ENCODE measurements at places on chromosomes 12 and 14. TPM values are rescaled to one million over a fixed set of nuclear protein-coding genes. Genes with fewer than 3 reads are reported as not detected.

- H3K27me3 ChIP-seq: no peaks in the 10 kb centered on the region
- H3K27ac ChIP-seq: no peak overlapping the region
- no peaks in the 10 kb centered on the region for H3K36me3 ChIP-seq
- H3K4me3 ChIP-seq: no peak overlapping the region
- H3K4me1 ChIP-seq: peaks cover 15% of the 10 kb centered on the region
Observed at GRCh38 chr12:123931686-123932321, 40.8 kb downstream of the CCDC92 start.

GRCh38 chr14:64234877-64235651 is 59.1 kb downstream of the ESR2 start:
- DNase-seq: peak; percentile 96
- H3K27me3 ChIP-seq: no peaks in the 10 kb centered on the region
- peak overlapping the region; percentile 98 for H3K27ac ChIP-seq
- H3K4me1 ChIP-seq: peaks cover 76% of the 10 kb centered on the region
- H3K36me3 ChIP-seq: peaks cover 20% of the 10 kb centered on the region

- no peak overlapping the region for H3K4me3 ChIP-seq
- H3K27me3 ChIP-seq: no peaks in the 10 kb centered on the region
- no peak overlapping the region for H3K27ac ChIP-seq
- DNase-seq: peak; percentile 50
- no peaks in the 10 kb centered on the region for H3K36me3 ChIP-seq
- H3K4me1 ChIP-seq: peaks cover 15% of the 10 kb centered on the region
Observed at GRCh38 chr12:8508910-8509841, 4.1 kb upstream of the CLEC4D start.

GRCh38 chr14:79018836-79019235 is 848.7 kb downstream of the NRXN3 start:
- DNase-seq: no peak
- H3K4me3 ChIP-seq: no peak overlapping the region
- H3K27me3 ChIP-seq: no peaks in the 10 kb centered on the region
- no peaks in the 10 kb centered on the region for H3K36me3 ChIP-seq
- no peaks in the 10 kb centered on the region for H3K4me1 ChIP-seq
- no peak overlapping the region for H3K27ac ChIP-seq

- no peak overlapping the region for H3K27ac ChIP-seq
- H3K36me3 ChIP-seq: no peaks in the 10 kb centered on the region
- no peak for DNase-seq
- H3K4me1 ChIP-seq: no peaks in the 10 kb centered on the region
- no peak overlapping the region for H3K4me3 ChIP-seq
- no peaks in the 10 kb centered on the region for H3K27me3 ChIP-seq
Observed at GRCh38 chr12:11965258-11965910, 105.4 kb upstream of the BCL2L14 start.

GRCh38 chr14:104087505-104087904 is 2.0 kb downstream of the ASPG start:
- no peak for DNase-seq
- no peak overlapping the region for H3K27ac ChIP-seq
- no peaks in the 10 kb centered on the region for H3K36me3 ChIP-seq
- H3K4me1 ChIP-seq: no peaks in the 10 kb centered on the region
- H3K27me3 ChIP-seq: no peaks in the 10 kb centered on the region

- H3K27ac ChIP-seq: no peak overlapping the region
- H3K4me3 ChIP-seq: no peak overlapping the region
- peaks cover 22% of the 10 kb centered on the region for H3K4me1 ChIP-seq
Observed at GRCh38 chr14:102565959-102566358, 26.5 kb upstream of the RCOR1 start.

- no peaks in the 10 kb centered on the region for H3K27me3 ChIP-seq
- H3K4me3 ChIP-seq: no peak overlapping the region
- no peak for DNase-seq
- H3K27ac ChIP-seq: no peak overlapping the region
- H3K4me1 ChIP-seq: no peaks in the 10 kb centered on the region
Observed at GRCh38 chr12:92759634-92760268, 57.0 kb downstream of the PLEKHG7 start.

- H3K27me3 ChIP-seq: no peaks in the 10 kb centered on the region
- no peak overlapping the region for H3K4me3 ChIP-seq
- DNase-seq: no peak
- H3K4me1 ChIP-seq: no peaks in the 10 kb centered on the region
- peaks cover 6% of the 10 kb centered on the region for H3K36me3 ChIP-seq
Observed at GRCh38 chr12:131795690-131796410, 32.3 kb upstream of the MMP17 start.

- no peaks in the 10 kb centered on the region for H3K27me3 ChIP-seq
- no peaks in the 10 kb centered on the region for H3K36me3 ChIP-seq
- H3K4me1 ChIP-seq: no peaks in the 10 kb centered on the region
Observed at GRCh38 chr12:92606956-92607355, 95.8 kb upstream of the PLEKHG7 start.

DNA sequence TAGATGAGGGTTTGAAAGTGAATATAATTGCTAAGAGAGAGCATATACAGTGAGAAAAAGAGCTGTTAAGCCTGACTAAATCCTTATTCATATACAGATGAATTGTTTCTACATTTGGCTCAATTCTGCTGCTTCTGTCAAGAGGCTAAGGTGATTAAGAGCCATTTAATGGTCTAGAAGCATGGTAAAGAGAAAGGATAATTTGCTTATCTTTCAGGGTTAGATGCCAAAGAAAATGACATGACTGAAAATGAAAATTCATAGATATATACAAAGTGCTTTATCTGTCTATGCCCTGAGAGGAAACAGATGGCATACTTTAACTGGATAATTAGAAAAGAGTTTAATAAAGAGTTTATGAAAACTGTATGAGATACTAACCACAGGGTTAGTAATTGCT is 834.9 kb downstream of the SLC6A15 start:
- no peaks in the 10 kb centered on the region for H3K36me3 ChIP-seq

SLC8A3 gene
- total RNA-seq: not detected

DNA sequence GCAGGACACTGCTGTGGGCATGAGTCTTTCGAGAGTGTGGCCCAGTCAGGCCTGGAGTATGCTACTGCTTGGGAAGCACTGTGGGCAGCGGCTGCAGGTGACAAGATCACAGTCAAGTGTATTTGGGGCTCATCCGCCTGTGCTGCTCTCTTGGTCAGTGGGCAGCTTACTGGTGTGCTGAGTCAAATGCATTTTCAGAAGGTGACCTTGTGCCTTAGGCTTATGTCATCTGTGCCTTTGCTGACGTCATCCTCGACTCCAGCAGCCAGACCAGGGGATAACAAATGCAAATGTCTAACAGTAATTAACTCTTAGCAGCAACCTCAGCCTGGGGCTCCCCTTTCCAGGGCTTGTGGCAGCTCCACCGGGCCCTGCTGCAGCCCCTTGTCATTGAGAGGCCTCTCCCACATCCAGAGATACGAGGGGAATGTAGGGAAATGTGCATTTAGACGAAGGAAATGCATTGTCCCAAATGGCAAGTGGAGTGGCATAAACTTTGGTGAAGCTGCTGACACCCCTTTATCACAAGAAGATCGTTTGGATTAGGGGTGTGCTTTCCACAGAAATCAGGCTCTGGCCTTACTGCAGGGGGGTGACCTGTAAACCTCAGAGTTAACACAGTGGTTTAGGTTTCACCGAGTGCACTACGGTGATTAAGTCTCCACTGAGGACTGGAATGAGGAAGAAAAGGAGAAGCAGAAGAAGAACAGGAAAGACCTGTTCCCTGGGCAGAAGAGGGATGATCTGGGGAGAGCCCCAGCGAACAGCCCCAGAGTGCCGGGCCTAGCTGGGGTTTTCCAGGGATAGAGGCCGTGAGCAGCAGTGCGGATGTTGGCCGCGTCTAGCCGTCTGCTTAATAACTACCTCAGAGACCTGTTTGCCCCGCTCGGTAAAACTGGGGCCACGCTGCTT is 39.7 kb downstream of the PSMA6 start:
- no peaks in the 10 kb centered on the region for H3K36me3 ChIP-seq
- H3K4me3 ChIP-seq: no peak overlapping the region
- H3K4me1 ChIP-seq: peaks cover 9% of the 10 kb centered on the region
- DNase-seq: no peak
- H3K27me3 ChIP-seq: no peaks in the 10 kb centered on the region

GRCh38 chr12:51160814-51161459 is 12.0 kb downstream of the TFCP2 start:
- DNase-seq: peak; percentile 39
- H3K27ac ChIP-seq: no peak overlapping the region
- no peaks in the 10 kb centered on the region for H3K27me3 ChIP-seq
- peaks cover 2% of the 10 kb centered on the region for H3K4me1 ChIP-seq
- no peaks in the 10 kb centered on the region for H3K36me3 ChIP-seq

DNA sequence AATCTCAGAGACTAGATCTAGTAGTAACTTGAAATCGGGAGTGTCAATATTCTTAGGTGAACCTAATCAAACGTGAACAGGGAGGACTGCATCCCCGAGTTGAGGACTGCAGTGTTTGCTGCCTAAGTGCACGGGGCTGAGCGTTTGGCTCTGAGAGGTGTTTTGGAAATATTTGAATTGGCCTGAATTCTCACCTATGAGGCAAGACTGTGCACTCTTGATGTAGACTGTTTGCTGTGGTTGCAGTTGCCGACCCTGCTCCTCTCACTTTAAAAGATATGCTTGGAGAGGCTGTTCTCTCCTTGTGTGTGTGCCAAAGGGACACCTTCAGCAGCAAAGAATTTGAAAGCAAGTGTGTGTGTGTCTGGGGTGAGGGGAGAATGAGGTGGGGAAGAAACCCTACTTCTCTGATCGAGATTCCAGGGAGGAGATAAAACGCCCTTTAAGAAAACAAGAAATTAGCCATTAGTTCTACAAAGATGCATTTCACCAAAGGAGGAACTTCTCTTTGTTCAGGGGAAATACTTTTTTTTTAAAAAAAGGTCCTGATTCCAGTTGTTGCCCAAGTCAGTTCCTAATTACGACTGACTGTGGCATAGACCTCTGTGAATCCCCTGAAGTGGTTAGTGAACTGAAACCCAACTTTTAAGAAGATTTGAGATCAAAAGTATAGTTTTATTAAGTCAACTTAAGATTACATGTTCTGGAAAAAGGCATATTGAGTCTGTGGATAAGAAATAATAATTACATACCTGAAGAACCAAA is 106.6 kb downstream of the DYRK2 start:
- peak overlapping the region; percentile 94 for H3K27ac ChIP-seq
- no peak overlapping the region for H3K4me3 ChIP-seq
- no peak for DNase-seq
- H3K4me1 ChIP-seq: peaks cover 73% of the 10 kb centered on the region

GRCh38 chr12:40152783-40153383 is 47.0 kb upstream of the SLC2A13 start:
- no peaks in the 10 kb centered on the region for H3K36me3 ChIP-seq
- DNase-seq: peak; percentile 78
- H3K4me1 ChIP-seq: no peaks in the 10 kb centered on the region

DNA sequence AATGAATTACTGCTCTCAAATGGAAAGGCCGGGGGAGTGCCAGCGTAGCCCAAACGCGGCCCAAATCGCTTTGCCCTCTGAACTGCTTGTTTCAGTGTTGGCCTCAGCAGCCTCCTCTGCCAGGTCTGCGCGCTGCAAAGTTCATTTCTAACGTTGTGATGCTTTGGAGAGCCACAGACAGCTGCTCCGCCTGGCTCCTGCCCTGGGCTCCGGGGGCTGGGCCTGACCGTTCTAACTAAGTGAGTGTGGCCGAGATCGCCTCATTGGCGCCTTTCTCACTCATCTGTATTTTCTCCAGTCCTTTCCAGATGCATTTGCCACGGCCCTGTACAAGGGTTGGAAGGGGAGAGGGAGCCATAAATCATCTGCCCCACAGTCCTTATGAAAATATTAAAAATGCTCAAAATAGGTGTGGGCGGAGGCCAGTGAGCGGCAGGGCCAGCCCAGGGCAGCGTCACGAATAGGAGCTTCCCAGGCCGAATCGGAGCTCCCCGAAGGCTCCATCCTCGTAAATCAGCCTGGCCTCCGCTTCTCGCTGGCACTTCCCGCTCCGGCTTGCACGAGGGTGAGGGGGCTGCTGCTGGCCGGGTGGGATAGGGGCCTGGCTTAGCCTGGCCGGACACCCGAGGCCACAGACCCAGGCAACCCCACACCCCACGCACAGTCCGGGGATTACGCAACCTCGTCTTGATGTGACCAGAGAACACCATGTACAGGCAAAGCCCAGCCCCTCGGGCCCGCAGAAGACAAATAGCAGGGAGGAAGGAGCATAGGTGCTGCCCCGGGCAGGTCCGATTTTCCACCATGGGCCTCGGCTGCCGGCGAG is 196.6 kb upstream of the DIO3 start:
- H3K27me3 ChIP-seq: no peaks in the 10 kb centered on the region
- peaks cover 34% of the 10 kb centered on the region for H3K4me1 ChIP-seq
- no peak overlapping the region for H3K27ac ChIP-seq
- DNase-seq: no peak
- no peaks in the 10 kb centered on the region for H3K36me3 ChIP-seq

SMARCD1 gene
- total RNA-seq: 124 TPM

- DNase-seq: no peak
- H3K4me3 ChIP-seq: no peak overlapping the region
- H3K4me1 ChIP-seq: no peaks in the 10 kb centered on the region
- no peak overlapping the region for H3K27ac ChIP-seq
- no peaks in the 10 kb centered on the region for H3K36me3 ChIP-seq
Observed at GRCh38 chr12:57872362-57872761, 25.8 kb upstream of the CTDSP2 start.

ACOT4 gene
- 5.4 TPM for total RNA-seq

GRCh38 chr14:99459481-99460100 is 21.1 kb downstream of the SETD3 start:
- H3K36me3 ChIP-seq: peaks cover 60% of the 10 kb centered on the region
- DNase-seq: no peak
- peaks cover 28% of the 10 kb centered on the region for H3K4me1 ChIP-seq
- no peak overlapping the region for H3K27ac ChIP-seq

DNA sequence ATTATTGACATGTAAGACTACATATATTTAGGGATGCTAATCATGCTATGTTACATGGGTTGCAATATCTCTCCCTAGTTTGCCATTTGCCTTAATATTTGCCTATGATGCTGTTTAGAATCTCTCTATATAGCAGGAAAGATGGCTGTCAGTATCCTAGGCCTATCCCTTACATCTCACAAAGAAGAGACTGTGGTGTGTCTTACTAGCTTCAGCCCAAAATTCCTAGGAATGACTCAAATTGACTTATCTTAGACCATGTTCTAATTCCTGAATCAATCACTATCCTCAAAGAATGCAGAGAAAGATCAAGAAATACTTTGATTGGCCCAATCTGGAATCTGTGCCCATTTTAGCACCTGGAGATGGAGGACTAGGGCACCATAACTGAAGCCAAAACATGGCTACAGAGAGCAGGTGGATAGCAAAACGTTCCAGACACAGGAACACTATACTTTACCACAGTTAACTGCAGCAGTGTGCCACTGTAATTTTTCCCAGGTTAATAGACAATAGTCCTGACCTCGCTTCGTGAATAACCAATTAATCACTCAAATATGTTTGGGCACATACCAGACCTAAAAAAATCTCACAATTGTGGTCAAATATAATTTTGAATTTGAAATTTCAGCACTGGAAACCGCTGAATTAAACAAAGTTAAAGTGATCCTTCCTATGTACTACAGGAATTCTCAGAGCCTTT is 32.7 kb upstream of the GLIPR1 start:
- no peaks in the 10 kb centered on the region for H3K4me1 ChIP-seq
- H3K36me3 ChIP-seq: no peaks in the 10 kb centered on the region
- H3K4me3 ChIP-seq: no peak overlapping the region

LGMN gene
- not detected for total RNA-seq

JPH4 gene
- not detected for total RNA-seq

TSPAN19 gene
- not detected for total RNA-seq
